Mesothelial cell of epicardium (in vitro differentiated cells): ENCODE measurements at places on chromosomes 2 and 18.
A peak's percentile ranks its signal among the peaks of the same experiment; 100 is the strongest.

DNA sequence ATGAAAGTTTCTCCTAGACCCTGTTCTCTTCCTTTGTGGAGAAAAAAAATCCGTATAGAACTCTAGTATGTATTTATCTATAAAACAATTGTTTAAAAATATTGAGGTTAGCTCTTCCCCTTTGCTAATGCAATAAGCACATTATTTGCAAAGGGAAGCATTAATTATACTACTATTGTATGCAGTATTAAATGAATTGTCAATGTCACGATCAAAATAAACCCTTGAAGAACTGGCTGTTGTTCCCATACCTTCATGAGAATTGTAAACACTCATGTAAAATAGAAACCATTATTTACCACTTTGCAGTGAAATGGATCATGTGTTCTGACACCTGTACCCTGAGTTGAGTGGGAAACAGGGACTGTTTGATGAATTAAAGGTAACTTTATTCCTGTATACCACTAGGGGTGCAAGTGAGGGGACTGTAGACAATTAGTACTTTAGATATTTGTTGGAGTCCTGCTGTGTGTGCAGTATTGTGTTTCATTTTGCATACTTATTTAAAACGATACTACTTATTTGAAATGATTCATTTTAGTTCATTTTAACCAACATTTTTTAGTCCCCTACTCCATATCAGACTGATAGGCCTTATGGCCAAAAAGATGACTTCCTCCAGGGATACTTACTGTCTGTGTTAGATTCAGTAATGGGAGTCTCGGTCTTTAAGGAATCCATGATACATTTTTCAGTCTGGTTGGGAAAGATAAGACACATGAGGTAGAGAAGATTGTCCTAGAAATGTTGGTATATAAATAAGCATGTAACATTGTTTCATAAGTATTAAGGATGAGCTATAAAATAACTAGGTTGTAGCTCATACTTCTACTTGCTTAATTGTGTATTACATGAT lies 7.9 kb downstream of the PKP4 start:
- DNase-seq: no peak

DNA sequence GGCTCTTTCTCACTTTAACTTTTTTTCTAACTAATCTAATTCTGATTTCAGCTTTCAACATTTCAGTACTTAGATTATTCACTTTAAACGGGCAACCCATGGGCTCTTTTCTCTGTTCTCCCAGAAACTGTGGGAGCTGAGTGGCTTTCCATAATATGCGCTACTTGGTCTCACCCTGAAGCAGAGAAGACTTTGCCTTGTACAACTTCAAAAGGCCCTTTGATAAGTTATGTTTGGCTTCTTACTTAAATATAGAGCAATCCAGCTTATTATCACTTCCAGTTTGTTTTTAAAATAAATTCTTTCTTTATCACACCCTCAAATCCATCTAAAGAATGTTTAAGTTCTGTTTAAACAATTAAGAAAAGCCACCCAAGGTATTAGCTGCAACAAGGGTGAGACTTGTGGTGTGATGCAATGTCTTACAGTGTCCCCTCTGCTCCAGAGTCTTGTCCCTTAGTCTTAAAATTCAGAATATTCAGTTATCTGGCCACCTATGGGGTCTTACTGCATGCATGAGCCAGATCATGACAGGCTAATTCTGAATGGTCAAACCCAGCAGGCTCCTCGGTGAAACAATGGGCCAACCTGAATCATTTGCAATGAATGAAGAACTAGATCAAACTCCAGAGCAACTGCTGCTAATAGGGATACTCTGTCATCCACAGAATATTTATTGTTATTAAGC lies 38.8 kb downstream of the GCG start:
- DNase-seq: no peak

DNA sequence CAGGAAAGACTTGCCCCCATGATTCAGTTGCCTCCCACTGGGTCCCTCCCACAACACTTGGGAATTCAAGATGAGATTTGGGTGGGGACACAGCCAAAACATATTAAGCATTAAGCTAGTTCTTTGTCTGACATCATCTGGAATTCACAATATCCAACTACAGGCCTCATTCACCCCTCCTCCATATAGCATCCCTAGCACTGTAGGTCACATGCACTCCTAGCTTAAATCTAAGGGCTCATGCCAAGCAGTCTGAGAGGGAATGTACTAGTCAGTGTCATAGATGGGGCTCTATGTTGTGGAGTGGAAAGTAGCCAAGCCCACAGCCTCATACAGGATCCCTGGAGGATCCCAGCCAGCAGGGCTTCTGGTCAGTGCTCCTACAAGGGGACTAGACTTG lies 92.1 kb downstream of the IRS1 start:
- no peak for DNase-seq

GRCh38 chr2:183037553-183038340 lies 510 bp downstream of the NCKAP1 start:
- DNase-seq: peak; percentile 67
